ENCODE measurements at places on chromosomes 5 and 9.

DNA sequence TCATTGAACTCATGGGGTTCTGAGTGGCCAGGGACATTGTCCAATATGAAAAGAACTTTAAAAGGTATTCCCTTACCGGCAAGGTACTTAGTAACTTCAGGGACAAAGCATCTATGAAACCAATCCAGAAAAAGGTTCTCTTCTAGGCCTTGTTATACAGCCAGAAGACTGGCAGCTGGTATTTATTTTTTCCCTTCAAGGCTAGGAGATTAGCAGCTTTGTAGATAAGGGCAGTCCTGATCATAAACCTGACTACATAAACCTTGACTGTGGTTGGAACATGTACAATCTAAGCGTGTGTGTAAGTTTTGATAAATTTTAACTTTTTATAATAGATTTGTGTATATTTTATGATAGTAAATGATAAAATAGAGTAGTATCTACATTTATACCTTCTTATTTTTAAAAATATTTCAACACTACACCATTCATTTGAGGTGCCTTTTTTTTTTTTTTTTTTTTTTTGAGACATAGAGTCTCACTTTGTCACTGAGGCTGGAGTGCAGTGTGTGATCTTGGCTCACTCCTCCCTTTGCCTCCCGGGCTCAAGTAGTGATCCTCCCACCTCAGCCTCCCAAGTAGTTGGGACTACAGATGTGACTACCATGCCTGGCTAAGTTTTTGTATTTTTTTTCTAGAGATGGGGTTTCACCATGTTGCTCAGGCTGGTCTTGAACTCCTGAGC is 24.5 kb downstream of the RANBP17 start:
- no peak for DNase-seq

DNA sequence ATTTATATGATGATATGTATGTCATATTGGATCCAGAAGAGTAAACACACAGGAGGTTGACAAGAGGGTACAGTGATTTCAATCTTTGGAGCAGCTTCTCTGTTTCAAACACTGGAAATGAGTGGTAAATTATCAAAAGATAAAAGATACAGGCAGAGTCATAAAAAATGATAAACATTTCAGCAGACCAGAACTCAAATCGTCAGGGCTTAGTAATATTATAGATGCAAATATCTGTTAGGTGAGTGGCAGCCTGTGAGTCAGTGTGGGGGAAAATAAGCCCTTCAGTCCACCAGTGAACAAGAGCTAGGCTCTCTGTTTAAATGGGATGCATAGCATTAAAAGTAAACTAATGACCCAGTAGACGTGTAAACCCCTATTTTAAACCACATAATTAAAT is 1378.1 kb downstream of the EFNA5 start:
- DNase-seq = no peak

- peak; percentile 52 for DNase-seq
These were observed 7.0 kb upstream of the IL12B start for GRCh38 chr5:159337016-159337955.

DNA sequence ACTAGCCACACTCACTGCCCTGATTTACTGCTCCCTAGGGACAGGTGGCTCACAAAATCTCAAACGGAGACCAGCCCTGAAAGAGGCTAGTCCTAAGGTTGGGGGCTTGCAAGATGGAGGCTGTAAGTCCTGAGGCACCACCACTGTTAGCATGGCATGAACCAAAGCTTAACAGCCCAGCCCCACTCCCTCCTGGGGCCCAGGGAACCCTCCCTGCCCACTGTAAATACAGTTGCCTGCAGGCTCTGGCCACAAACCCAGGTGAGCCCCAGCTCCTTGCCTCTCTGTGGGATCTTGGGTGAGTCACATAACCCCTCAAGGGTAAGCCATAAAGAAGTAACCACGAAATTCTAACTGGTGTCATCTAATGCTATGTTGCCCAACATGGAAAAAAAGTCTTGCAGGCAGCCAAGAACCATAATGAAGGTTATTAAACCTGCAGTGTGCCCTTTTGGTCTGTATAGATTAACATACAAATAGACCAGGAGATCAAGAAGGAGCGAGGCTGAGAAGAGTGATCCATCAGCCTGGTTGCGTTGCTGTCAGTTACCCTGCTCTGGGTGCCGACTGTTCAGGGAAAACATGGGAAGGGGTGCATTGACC is 1.7 kb upstream of the POMT1 start:
- peak; percentile 20 for DNase-seq

GRCh38 chr5:51987669-51988209 is 604.5 kb downstream of the ISL1 start:
- DNase-seq = no peak

GRCh38 chr5:149410721-149411432 is 31.8 kb upstream of the IL17B start:
- no peak for DNase-seq

DNA sequence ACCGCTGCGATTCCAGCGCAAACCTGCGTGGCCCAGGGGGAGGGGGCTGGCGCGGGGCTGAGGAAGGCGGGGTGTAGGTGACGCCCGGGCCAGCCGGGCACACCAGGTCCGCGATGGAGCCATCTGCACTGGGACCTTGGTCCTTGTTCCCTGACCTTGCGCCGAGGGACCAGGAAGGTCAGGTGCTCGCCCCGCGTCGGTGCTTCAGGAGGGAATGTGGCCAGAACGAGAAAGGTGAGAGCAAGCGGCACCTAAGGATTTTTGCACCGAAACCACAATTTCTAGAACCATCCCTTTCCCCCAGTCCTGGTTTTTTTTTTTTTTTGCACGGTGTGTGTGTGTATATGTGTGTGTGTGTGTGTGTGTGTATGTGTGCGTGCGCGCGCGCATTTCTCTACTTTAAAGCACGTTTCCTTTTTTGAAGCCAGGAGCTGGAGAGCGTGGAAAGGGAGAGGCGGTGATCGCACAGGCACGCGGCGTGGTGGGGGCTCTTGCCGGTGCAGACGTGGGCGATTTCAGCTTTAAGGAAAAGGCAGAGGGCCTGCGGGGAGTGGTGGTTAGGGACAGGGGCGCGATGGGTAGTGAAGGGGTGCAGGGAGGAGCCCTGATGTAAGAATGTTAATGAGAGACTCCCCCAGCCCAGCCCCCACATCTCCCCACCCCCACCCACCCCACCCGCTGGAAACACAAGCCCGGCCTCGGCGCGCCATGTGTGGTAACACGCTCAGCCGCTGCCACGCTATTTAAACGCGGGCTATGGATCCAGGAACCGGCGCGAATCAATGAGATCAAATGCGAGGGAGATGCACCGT is at the start of gene NPR3:
Gene NPR3 (plus strand): TSS at position 772 of the 812 bp plus-strand sequence. CDS start 456 bp downstream, outside the sequence.
- no peak for DNase-seq

DNA sequence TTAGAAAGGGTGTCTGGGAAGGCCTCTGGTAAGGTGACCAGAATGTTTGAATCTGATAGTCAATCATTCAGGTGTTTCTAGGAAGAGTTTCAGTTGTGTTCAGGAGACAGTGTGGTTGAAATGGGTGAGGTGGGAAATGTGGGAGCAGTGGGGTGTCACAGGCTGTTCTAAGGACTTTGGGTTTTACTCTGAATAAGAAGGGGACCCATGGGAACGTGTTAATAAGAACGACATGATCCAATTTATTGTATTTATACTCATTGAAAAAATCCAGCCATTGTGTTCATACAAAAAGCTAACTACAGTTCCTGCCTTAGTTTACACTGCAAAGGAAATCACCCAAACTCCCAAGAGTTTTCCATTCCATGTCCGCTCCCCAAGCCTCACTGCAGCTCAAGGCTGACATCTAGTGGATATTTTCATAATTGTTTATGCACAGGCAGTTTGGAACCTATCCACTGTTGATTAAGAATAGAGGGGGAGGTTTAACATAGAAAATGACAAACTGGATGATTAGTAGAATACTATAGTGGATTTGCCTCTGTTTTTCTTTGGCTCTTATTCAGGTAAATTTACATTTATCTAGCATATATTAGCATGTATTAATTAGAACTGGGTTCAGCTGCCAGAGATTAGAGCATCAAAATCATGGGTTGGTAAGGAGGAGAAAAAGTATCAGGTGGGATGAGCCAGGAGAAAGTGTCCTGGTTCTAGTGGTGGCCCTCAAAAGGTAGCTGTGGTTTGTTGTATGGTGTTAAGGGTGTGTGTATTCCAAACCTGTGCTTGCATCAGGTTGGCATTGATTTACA is 17.7 kb downstream of the CAVIN4 start:
- DNase-seq = peak; percentile 36

DNA sequence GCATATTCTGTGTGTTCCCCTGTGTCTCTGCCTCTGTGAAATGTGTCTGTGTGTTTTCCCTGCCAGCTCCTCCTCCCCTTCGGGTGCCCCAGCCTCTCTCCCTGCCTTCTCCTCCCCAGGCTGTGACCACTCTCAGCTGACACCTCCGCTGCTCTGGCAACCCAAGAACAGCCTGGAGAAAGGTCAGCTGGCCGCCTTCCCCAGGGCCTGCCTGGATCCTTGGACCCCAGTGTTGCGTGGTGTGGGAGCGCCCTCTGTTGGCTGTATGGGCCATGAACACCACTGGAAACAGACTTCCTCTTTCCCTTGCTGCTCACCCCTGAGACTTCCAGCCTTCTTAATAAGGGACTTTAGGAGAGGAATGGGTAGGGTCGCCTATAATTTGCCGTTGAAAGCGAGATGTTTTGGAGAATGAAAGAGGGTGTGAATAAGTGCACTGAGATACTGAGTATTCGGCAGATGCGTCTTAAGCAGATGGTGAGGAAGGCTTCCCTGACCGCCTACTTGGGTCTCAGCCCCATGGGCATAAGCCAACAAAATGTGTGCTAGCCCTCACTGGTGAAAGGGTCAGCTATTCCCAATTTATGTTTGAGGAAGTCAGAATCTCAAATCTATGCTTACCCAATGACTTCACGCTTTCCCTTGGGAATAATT is 114.9 kb upstream of the TRIM32 start:
- peak; percentile 38 for DNase-seq

- no peak for DNase-seq
These were observed 73.4 kb upstream of the MELK start for GRCh38 chr9:36499174-36499890.
